COLO829 (cell line): ENCODE measurements at places on chromosomes 3 and 15.

- DNase-seq: no peak
These were observed 464.4 kb downstream of the SHQ1 start for GRCh38 chr3:72383883-72384282.

GRCh38 chr15:92820236-92821021, 79.7 kb upstream of the CHD2 start:
- DNase-seq: peak; percentile 98

GRCh38 chr3:171772427-171773056, 37.7 kb downstream of the PLD1 start:
- DNase-seq: peak; percentile 94

- no peak for DNase-seq
These were observed 315.9 kb downstream of the LSAMP start for GRCh38 chr3:116129187-116129946.

DNA sequence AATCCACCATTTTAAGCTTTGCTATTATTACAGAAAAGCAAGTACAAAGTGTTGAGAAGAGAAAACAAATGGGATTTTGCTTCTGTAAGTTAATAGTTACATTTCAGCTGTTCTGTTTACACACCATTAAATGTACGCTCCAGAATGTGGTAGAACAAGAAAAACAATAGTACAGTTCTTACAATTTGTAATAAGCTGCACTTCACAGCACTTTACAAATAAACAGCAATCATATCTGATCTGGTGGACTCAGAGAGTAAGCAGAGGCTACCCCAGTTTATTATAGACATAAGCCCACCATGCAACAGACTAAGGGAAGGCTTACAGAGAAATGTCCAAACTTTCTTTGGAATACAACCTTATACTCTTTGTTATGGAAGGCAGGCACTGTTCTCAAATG, 126.4 kb downstream of the OXSM start:
- DNase-seq: no peak

GRCh38 chr3:18044971-18045880, 302.8 kb upstream of the TBC1D5 start:
- no peak for DNase-seq

DNA sequence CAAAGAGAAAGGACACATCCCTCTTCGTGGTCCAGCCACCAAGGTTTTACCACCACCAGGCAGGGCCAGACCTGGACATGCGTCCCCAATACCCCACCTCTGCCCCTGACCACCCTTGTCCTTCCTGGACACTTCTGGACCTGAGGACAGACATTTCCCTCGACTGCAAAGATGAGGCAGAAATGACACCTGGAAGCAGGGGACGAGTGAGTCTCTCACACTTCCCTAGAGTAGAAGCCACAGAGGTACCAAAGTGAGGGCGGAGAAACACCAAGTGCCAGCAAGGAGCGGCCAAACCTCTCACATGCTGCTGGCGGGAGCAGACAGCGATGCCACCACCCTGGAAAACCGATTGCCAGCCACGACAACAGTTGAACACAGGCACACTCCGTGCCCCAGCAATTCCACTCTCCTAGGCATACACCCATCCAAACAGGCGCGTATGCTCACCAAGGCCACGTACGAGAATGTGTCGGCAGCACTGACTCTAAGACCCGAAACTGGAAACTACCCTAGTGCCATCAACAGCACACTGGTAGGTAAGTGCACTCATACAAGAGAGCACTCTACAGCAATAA, 207.0 kb upstream of the NSMCE3 start:
- DNase-seq: no peak

GRCh38 chr15:76162784-76163456, 103.1 kb downstream of the TMEM266 start:
- DNase-seq: no peak

DNA sequence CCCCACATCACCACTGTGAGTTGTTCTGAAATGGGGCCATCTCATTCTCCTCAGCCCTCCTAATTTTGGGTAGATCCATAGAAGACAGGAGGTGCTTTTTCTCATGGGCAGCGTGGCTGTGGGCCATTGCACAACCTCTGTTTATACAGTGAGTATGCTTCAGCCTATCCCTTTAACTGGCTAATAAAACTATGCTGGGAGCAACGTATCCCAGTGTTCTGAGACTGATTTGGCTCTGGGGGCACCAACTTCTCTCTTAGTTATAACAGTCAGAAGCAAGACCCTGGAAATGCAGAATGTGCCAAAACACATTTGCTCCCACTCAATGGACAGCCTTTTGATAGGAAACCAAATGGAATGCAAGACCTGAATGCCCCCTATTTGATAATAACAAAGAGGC, 97.1 kb upstream of the ICE2 start:
- no peak for DNase-seq

- peak; percentile 98 for DNase-seq
These were observed at the start of gene ABHD10 for GRCh38 chr3:111978583-111979433. TSS of gene ABHD10 (plus strand) at chr3:111979026. CDS start at chr3:111979062, 36 bp downstream.

DNA sequence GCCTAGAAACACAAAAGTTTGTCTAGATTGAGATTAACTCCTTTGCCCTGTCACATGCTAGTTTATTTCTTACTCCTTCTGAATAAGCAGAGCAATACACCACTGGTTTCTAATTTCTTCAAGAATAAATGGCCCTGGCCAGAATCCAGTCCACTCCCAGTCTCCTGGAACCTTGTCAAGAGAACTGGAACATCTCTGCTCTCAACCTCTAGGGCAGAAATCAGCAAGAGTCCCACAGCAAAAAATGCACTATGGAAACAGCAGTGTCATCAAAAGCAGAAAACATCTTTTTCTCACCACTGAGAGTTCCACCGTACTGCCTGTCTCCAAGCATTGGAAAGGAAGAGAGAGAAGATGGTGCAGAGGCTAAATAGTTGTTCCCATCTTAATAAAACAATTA, 35.9 kb upstream of the PPP2R3A start:
- no peak for DNase-seq

DNA sequence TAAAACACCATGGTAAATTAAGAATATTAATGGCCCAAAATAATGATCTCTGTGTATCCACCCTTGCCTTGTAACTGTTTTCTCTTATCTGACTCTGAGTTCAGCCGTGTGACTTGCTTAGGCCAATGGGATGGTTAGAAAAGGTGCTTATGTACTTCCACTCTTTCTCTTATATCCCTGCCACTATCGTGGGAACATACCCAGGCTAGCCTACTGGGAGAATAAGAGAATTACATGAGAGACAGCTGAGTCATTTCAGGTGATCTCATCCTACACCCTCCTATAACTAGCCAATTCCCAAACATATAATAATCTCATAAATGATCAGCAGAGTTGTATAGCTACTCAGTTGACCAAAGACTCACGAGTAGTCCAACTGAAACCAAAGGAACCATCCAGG, 98.3 kb upstream of the ABI3BP start:
- no peak for DNase-seq

DNA sequence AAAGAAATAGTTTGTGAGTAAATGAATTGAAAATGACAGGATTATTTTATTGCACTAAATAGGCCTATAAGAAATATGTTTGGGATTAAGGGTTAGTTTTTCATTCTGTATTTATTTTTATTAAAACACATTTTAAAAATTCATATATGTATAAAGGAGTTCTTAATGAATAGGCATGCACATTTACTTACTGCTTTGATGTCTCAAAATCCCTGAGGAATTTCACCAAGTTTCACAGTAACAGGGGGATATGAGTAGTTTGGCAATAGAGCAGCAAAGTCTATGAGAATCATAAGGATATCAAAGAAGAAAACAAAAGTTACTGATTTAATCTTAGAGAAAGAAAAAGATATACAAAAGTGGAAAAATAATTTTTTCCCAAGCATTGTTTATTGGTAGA, 411.7 kb downstream of the NAALADL2 start:
- no peak for DNase-seq

GRCh38 chr15:63219196-63219710, 29.8 kb downstream of the RAB8B start:
- DNase-seq: no peak

GRCh38 chr15:31216215-31216911, 110.3 kb upstream of the KLF13 start:
- DNase-seq: no peak

DNA sequence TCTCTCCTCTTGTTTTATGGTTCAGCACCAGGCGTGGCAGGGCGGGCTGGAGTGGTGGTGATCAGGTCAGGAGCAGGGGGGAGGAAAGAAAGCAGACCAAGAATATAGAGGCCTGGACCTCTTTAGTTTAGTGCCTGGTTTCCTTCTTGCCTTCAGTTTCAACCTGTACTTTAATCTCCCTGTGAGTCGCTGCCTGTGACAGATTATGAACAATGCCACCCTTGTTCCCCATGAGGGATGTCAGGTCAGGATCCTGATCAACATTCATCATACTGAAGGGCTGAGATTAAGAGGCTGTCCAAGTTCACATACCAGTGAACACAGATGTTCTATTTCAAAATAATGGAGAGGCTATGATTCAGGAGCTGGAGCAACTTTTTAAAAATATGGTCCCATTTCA, 11.4 kb downstream of the ENTPD3 start:
- DNase-seq: peak; percentile 97

DNA sequence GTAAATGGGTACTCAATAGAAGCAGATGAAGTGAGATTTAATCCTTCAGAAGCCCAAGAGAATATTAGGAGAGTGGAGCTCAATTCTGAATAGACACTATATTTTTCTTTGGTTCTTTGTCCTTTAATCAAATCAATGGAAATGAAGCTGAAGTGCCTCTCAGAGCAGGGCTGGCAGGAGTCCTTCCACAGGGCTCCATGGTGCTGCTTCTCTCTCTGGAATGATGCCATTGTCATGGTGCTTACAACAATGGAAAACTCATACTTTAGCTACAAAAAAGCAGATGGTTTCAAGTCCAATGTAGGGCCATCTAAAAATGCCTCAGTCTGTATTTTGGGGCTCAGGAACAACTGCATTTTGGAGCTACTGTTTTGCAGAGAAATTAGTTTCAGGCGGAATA, 125.1 kb downstream of the SNRK start:
- DNase-seq: no peak

- DNase-seq: peak; percentile 82
These were observed 38.8 kb upstream of the CLDN18 start for GRCh38 chr3:137970914-137971831.

DNA sequence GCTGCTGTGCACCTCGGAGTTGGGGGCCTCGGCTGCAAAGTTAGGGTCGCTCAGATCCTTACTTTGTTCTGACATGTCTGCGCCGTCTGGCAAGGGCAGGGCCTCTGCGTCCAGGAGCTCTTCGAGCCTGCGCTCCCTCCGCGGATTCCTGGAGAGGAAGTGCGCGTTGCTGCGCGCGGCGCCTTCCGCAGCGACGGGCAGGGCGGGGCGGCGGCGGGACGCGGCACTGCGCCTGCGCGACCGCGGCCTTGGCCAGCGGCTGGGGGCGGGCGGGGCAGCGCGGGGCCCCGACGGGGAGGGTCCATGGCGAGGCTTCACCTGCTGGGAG, at the start of gene NDN:
TSS of gene NDN (minus strand) at position 163 of the 328 bp plus-strand sequence. CDS start at position 75, 88 bp downstream.
- peak; percentile 72 for DNase-seq

DNA sequence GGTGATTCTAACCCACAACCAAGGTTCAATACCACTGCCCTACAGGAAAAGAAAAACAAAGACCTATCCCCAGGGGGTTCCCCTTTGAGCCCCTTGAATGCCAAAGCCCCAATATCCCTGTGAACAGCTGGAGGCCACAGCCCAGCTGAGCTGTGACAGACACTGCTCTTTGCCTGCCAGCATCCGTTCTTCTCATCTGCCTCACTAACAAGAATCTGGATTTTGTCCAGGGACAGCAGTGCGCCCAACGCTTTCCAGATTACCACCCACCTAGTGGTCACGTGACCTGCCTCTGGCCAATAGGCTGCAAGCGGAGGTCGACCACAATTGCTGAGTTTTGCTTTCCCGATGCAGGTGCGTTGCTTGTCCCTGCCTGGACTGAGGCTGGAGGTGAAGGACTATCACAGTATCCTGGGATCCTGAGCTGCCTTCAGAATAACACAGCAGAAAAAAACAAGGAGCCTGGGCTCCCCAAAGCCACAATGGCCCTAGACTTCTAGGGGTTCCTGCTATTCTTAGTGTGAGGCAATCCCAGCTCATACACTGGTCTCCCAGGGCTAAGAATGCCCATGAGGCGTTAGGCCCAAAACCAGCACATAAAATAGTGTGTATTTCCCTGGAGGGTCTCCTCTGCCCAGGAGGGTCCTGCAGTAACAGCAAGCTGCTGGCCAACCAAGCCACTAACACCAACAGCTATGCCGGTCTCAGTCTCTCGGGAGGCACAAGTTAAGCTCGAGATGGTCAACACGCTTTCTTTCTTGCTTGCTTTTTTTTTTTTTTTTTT, 13.8 kb downstream of the BDH1 start:
- DNase-seq: no peak

- no peak for DNase-seq
These were observed 46.5 kb downstream of the SPG11 start for GRCh38 chr15:44616974-44617373.

DNA sequence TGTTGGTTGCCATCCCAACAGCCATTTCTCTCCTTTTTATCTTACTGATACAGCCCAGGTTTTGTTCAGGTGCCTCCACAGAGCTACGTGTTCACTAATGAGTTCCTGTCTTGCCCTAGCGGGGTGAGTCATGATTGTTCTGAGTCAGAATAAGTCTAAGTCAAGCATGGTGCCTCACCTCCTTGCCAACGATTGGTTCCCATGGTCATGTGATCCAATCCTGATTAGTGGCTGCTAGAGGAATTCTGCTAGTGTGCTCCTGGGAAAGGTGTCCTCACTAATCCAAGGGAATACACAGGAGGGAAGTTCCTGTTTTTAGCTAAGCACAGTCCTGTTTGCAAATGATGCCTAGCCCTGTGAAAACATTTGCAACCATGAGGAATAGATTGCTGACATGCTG, 99.8 kb downstream of the NSUN3 start:
- no peak for DNase-seq

GRCh38 chr3:103167850-103168249, 733.0 kb downstream of the ZPLD1 start:
- DNase-seq: no peak

DNA sequence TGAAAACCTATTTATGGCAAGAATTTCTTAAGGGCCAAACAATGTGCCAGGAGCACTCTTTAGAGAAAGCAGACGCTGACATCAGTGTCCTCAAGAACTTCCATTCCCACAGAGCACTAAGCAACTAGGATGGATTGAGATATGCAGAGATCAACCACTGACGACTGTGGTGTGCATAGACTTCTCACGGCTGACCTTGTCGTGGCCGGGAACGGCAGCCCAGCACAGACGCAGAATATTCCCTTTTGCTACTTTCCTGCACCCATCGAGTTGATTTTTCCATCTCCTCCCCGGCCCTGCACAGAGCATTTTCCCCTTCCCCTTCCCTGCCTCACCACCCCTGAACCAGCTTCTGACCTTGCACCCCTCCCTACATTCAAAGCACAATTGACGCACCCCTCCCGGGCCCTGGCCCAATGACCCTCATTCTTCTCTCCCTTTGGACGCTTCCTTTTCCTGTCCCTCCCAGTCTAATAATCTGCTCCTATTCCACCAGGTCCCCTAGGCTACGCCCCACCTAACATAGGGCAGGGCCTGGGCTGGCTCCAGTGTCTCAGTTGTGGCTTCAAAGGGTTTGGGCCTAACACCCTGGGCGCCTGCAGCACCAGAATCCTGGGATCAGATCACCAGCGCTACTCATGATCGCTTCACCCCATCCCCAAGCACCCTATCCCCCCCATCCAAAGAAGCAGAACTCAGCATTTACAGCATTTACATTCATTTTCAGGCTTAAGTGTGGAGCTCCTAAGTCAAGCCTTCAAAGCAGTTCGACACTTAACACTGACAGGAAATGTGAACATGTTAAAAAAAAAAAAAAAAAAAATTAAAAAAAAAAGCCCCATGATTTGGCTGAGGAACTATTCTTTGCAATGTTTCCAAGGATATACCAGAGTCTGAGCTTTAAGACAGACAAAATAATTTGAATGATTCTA, 151.2 kb downstream of the FOXP1 start:
- no peak for DNase-seq
